ENCODE measurements at places on chromosomes 1 and 21.
A peak's percentile ranks its signal among the peaks of the same experiment; 100 is the strongest.

- DNase-seq = no peak
These were observed at the start of gene MNDA for GRCh38 chr1:158830904-158831507. Gene MNDA, plus strand, starts transcription at chr1:158831351. Its CDS starts 10,803 bp downstream, at chr1:158842154.

- no peak for DNase-seq
These were observed 21.1 kb downstream of the SMAP2 start for GRCh38 chr1:40394491-40395172.

GRCh38 chr1:183089025-183089639, 65.9 kb downstream of the LAMC1 start:
- no peak for DNase-seq

GRCh38 chr1:4375812-4376211, 278.6 kb upstream of the AJAP1 start:
- DNase-seq = no peak

DNA sequence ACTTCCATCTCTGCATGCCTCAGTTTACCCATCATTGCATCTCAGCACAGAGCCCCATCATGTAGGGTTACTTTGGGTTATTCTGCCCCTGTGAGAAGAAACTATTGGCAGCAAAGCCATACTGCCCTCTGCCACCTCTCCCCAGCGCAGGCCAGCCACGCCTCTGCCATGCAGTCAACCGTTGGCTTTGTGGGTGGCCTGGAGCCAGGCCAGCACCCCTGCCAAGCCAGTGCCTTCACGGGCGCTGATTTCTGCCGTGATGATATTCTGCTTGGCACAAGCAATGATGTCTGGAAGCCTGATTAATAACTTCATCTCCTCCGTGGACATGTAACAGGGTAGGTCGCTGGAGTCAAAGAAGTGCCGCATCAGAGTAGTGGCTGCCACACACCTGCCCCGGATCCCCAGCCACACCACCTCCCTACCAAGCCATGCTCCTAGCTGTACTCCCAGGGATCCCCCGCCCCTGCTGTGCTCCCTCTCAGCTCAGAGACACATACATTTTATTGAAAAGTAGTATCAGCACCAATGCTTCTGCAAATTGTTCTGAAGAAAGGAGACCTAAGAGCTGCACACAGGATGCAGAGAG, 15.0 kb upstream of the CEP85 start:
- DNase-seq = peak; percentile 74

DNA sequence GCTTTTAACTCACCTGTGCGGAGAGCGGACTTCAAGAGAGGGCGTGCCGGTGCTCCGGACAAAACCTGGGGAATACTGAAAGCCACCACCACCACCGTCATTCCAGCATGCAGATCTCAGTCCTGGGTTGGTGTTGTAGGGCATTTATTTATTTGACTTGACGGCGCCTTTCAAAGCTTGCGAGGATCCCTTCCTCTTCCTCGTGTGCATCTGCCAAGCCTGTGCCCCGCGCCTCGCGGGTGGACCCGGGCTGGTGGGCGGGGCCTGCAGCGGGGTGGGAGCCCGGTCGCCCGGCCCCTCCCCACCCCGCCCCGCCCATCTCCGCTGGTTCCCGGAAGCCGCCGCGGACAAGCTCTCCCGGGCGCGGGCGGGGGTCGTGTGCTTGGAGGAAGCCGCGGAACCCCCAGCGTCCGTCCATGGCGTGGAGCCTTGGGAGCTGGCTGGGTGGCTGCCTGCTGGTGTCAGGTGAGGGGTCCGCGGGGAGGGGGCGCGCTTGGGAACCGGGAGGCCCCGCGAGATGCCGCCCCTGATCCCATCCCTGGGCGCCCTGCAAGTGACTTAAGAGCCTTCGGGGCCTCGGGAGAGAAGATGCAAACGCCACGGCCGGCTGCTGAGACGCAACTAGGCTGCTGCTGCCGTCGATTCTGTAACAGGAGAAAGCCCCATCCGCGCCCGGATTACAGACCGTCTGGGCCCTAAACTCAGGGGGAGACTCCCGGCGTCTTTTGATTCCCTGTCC, at the start of gene IL10RB:
TSS of gene IL10RB (plus strand) at position 318 of the 739 bp plus-strand sequence. CDS start at position 417, 99 bp downstream.
- peak; percentile 80 for DNase-seq

DNA sequence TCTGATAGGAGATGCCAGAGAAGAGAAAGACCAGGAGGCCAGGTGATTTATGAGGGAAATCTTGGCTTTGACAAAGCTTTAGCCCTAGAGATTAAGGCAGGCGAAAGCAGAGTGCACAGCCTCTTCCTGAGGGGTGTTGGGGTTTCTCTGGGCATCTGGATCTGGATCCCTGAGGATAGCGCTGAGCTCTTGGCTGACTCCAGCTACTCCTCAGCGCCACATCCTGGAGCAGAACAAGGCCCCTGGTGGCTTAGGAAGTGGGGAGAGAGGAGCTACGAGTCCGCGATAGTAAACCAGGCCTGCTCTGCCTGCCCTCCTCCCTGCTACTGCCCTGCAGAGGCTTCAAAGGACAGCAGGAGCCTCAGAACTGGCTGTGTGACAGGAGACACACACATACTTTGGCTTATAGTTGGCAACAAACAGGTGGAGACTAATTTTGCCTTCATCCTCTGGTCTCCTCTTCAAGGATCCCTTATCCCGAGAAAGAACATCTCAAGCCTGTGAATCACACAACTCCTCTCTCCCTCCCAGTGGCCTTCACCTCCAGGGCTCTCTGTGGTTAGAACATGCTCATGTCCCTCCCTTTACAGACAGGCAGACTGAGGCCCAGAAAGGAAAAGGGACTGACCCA, 66.9 kb downstream of the TRABD2B start:
- DNase-seq = no peak

DNA sequence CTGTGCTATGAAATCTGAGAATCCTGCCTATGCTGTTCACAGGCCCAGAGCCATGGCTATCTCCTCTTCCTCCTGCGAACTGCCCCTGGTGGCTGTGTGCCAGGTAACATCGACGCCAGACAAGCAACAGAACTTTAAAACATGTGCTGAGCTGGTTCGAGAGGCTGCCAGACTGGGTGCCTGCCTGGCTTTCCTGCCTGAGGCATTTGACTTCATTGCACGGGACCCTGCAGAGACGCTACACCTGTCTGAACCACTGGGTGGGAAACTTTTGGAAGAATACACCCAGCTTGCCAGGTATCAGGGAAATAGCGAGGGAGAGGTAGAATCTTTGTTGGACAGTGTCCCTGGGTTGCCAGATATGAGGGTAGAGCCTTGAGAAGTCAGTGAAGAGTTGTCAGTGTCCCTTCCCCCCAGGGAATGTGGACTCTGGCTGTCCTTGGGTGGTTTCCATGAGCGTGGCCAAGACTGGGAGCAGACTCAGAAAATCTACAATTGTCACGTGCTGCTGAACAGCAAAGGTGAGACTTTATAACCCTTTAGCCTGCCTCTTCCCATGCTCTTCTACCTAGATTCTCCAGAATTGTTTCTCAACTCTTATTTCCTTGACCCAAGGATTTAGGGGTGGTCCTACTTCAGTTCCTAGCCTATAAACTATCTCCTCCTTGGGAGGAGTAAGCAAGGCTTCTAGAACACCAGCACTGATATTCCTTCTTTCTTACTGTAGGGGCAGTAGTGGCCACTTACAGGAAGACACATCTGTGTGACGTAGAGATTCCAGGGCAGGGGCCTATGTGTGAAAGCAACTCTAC, 1.4 kb downstream of the NIT1 start:
- peak; percentile 87 for DNase-seq

- DNase-seq = no peak
These were observed 33.3 kb downstream of the ADCY10 start for GRCh38 chr1:167880580-167881021.

DNA sequence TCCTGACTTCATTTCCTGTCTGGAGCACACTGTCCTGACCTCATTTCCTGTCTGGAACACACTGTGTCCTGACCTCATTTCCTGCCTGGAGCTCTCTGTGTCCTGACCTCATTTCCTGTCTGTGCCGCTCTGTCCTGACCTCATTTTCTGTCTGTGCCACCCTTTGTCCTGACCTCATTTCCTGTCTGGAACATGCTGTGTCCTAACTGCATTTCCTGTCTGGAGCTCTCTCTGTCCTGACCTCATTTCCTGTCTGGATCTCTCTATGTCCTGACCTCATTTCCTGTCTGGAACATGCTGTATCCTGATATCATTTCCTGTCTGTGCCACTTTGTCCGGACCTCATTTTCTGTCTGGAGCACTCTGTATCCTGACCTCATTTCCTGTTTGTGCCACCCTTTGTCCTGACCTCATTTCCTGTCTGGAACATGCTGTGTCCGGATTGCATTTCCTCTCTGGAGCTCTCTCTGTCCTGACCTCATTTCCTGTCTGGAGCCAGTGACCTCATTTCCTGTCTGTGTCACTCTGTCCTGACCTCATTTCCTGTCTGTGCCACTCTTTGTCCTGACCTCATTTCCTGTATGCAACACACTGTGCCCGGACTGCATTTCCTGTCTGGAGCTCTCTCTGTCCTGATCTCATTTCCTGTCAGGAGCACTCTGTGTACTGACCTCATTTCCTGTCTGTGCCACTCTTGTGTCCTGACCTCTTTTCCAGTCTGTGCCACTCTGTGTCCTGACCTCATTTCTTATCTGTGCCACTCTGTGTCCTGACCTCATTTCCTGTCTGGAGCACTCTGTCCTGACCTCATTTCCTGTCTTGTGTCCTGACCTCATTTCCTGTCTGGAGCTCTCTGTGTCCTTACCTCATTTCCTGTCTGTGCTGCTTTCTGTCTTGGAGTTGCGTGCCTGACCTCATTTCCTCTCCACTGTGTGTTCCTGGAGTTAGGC, 27.6 kb downstream of the SKI start:
- DNase-seq = no peak

GRCh38 chr21:34802180-34802899, 133.5 kb downstream of the CLIC6 start:
- no peak for DNase-seq

- DNase-seq = no peak
These were observed 123.1 kb downstream of the PGBD5 start for GRCh38 chr1:230303069-230303468.

GRCh38 chr1:206094024-206094423, 23.2 kb downstream of the AVPR1B start:
- no peak for DNase-seq

- no peak for DNase-seq
These were observed 70.1 kb downstream of the EPHB2 start for GRCh38 chr1:22780696-22781095.

DNA sequence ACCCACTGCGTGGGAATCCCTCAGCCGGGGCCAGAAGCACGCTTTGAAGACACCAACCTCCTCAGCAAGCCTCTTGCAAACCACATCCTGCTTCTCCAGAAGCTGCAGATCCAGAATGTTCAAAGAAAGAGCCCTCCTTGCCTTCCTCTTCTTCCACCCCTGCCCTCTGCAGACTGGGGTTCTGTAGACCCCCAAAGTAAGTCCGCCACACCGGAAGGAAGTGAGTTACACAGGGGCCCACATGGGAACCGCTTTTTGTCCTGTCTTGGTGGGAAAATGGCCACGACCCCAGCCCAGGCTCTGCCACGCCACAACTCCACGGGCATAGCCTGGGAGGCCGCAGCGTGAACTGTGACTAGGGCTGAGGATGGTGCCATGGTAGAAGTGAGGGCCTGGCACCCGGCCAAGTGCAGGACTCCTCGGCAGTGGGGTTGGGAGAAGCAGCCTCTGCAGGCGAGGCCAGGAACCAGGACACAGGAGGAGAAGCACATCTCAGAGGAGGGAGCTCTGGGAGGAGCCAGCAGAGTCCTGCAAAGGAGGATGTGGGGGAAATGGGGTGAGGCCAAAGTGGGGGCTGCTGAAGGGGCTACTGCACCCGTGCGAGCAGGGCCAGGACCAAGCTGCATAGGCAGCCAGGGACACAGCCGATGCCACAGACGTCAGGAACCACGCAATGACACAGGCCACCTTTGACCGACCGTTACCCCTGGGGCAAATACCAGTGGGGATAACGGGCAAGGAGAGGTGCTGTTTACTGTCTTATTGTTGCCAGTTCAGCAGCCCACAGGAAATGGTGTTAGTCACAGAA, 30.9 kb downstream of the PDE9A start:
- no peak for DNase-seq

DNA sequence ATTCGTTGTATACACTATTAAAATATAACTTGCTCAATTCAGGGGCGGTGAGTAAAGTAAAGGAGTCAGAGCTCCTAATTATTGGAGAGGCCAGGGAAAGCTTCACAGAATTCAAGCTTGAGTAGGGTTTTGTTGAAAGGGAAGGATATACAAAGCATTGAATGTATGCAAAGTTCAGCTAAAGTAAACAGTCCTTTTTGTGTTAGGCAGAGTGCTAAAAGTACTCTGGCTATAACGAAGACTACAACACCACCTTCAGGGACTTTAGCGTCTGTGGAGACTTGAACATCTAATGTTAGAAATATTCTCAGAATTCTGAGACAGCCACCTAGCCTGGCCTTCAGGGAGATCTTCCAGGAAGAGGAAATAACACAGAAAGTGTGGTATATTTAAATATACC, 1.1 kb downstream of the FALEC start:
- DNase-seq = no peak

DNA sequence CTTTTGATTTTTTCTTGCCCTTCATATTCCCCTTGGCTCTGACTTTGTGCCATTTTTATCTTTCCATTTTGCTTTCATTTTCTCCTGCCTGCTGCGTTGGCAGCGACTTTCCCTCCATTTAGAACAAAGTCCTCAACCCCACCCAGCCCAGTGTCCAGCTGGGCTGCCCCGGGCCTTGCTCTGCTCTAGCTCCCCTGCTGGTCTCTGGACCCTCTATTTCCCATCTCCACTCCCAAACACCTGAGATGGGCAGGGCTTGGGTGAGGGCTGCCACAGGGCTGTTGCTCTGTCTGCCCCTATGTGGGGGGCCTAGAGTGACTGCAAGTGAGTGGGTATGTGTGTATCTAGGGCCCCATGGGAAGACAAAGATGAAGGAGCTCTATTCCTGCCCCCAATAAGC, 7.3 kb upstream of the ADAM15 start:
- DNase-seq = no peak

DNA sequence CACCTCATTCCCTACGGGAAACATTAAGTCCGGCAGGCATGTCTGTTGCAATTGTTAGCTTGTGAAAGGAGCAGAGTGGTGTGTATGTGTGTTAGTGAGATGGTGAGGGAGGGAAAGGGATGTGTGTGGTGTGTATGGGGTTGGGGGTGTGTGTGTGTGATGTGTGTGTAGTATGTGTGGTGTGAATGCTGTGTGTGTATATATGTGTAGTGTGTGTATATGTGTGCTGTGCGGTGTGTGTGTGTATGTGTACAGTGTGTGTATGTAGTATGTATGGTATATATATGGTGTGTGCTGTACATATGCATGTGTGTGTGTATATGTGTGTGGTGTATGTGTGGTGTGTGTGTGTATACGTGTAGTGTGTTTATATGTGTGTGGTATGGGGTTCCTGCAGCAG, 20.8 kb upstream of the BLACAT1 start:
- no peak for DNase-seq

- no peak for DNase-seq
These were observed 7.4 kb upstream of the HYI start for GRCh38 chr1:43460988-43461693.
